Trophoblast cell (in vitro differentiated cells and primary cell): ENCODE measurements at places on chromosomes 13 and 19.
A peak's percentile ranks its signal among the peaks of the same experiment; 100 is the strongest.

GRCh38 chr19:19110410-19111135 lies 27.7 kb downstream of the TMEM161A start:
- H3K27me3 ChIP-seq: no peaks in the 10 kb centered on the region
- H3K4me1 ChIP-seq: peaks cover 3% of the 10 kb centered on the region
- no peaks in the 10 kb centered on the region for H3K36me3 ChIP-seq
- no peak overlapping the region for H3K4me3 ChIP-seq

- DNase-seq: no peak
- peaks cover 13% of the 10 kb centered on the region for H3K4me1 ChIP-seq
- no peak overlapping the region for H3K27ac ChIP-seq
- no peaks in the 10 kb centered on the region for H3K36me3 ChIP-seq
These were observed 712 bp upstream of the PDX1 start for GRCh38 chr13:27918918-27919658.

DNA sequence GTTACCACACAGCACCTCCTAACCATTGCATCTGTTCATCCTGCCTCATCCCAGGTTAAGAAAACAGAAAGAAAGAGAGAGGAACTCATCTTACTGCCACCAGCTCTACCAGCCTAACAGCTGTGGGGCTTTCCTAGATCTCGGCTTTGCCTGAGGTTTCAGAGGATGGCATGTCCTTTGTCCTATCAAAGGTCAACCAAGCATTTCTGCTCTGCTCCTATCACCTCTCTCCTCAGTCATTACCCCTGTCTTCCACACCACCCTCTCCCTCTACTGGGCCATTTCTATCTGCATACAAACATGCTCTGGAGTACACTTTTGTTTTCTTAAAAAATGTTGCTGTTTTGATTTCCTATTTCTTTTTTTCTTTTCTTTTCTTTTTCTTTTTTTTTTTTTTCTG lies 393.3 kb downstream of the IRS2 start:
- H3K4me3 ChIP-seq: peak overlapping the region; percentile 18
- no peaks in the 10 kb centered on the region for H3K36me3 ChIP-seq
- H3K4me1 ChIP-seq: peaks cover 6% of the 10 kb centered on the region
- no peak overlapping the region for H3K27ac ChIP-seq

- DNase-seq: no peak
- H3K4me3 ChIP-seq: no peak overlapping the region
- no peaks in the 10 kb centered on the region for H3K27me3 ChIP-seq
These were observed 213.3 kb downstream of the MZT1 start for GRCh38 chr13:72514146-72514545.

- no peak overlapping the region for H3K27ac ChIP-seq
- no peaks in the 10 kb centered on the region for H3K27me3 ChIP-seq
- no peak for DNase-seq
- H3K4me1 ChIP-seq: no peaks in the 10 kb centered on the region
These were observed 9.5 kb downstream of the C13orf46 start for GRCh38 chr13:113964251-113964995.

DNA sequence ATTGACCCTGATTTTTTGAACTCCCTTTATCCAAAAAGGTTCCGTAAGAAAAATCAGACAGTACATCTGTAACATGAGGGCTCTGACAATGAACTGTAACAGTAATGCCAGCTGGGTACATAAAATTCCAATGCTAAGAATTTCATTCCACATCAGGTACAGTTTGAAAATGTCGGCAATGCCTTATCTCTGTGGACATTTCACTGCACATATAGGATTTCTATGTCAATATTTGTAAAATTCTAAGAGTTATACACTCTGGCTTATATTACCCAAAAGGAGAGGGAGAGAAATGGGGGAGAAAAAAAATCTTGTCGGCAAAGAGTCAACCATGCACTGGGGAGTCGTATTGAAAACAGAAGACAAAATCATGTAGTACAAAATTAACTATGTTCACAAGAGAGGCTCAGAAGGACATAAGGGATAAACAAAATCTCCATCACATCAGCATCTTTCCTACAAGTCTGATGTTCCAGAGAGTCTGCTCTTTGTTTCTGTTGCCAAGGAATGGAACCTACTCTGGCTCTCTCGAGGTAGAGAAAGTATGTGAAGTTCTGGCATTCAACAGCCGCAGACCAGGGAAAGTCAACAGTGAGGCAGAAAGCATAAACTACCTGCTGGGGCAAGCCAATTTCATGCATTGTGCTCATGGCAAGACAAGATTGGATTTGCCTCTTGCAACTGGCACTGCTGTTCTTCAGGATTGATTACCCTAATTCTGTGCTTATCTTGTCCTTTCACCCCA lies 72.4 kb downstream of the STARD13 start:
- H3K27me3 ChIP-seq: no peaks in the 10 kb centered on the region
- H3K36me3 ChIP-seq: no peaks in the 10 kb centered on the region
- H3K4me3 ChIP-seq: no peak overlapping the region
- no peak for DNase-seq
- peaks cover 18% of the 10 kb centered on the region for H3K4me1 ChIP-seq
- H3K27ac ChIP-seq: no peak overlapping the region

DNA sequence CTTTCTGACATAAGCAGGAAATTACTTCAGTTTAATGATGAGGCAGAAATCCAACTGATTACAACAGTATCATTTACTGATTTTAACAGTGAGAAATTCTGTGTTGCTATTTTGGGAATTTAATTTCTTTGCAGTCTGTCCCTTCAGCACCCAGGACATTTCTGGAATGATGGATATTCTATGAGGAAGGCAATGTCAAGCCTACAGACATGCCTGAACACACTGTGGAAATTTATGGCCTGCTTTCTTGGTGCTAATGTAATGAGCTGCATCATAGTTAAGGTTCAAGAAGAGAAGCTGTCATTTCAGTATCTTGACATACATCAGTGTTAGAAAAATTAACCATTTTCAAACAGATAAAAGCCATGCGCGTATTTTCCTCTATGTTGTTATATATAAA lies 87.7 kb downstream of the SLITRK1 start:
- no peak overlapping the region for H3K27ac ChIP-seq
- no peak for DNase-seq
- H3K4me1 ChIP-seq: no peaks in the 10 kb centered on the region
- no peaks in the 10 kb centered on the region for H3K36me3 ChIP-seq
- no peaks in the 10 kb centered on the region for H3K27me3 ChIP-seq

DNA sequence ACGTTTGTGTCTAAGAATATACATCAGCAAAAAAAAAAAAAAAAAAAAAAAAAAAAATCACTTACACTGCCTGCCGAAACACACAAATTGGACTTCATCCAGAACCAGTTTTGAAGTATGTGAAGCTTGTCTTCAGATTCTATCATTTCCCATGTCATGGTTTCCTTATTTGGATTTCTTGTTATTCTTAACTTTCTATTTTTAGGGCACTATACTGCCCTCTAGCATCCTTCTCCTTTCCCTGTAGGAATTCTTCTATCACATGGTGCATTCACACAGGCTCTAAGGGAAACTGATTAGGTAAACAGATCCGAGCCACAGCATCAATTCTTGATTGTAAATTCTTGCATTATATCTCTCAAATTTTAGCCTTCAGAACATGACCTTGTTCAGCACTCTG lies 1507.5 kb downstream of the OLFM4 start:
- H3K27me3 ChIP-seq: no peaks in the 10 kb centered on the region
- H3K4me1 ChIP-seq: no peaks in the 10 kb centered on the region
- no peak overlapping the region for H3K27ac ChIP-seq

DNA sequence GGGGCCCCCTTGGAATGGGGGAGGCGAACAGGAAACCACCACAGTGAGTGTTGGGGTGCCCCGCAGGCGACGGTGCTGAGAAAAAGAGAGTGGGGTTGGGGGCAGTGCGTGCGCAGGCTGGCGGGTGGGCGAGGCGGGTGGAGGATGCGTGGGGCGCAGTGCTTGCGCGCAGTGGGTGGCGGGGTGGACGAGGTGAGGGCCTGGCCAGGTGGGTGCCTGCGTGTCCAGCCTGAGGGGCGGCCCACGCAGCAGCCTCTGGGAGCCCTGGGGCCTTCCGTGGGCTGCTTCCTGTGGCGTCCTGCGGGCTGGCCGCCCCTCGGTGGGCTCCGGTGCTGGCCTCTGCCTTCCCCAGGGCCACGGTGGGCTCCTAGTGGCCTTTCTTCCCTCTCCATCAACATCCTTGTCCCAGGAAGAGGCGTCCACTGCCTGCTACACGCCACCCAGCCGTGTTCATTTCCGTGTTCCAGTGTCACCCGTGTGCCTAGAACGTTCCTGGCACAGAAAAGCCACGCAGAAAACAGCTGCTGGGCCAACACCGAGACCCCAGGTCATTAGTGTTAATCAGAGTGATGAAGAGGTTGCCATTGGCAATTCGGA lies 7.1 kb downstream of the ATP11A start:
- no peaks in the 10 kb centered on the region for H3K36me3 ChIP-seq
- H3K4me1 ChIP-seq: peaks cover 12% of the 10 kb centered on the region
- H3K27me3 ChIP-seq: no peaks in the 10 kb centered on the region
- H3K4me3 ChIP-seq: no peak overlapping the region
- no peak for DNase-seq

- no peak overlapping the region for H3K4me3 ChIP-seq
- no peak for DNase-seq
- no peaks in the 10 kb centered on the region for H3K4me1 ChIP-seq
- H3K27ac ChIP-seq: no peak overlapping the region
- H3K27me3 ChIP-seq: no peaks in the 10 kb centered on the region
- no peaks in the 10 kb centered on the region for H3K36me3 ChIP-seq
These were observed 458.4 kb downstream of the KLF12 start for GRCh38 chr13:73675821-73676220.

- H3K4me3 ChIP-seq: no peak overlapping the region
- no peaks in the 10 kb centered on the region for H3K4me1 ChIP-seq
- H3K27ac ChIP-seq: no peak overlapping the region
- H3K27me3 ChIP-seq: no peaks in the 10 kb centered on the region
- DNase-seq: no peak
These were observed 19.7 kb upstream of the CEACAM3 start for GRCh38 chr19:41776700-41777099.

DNA sequence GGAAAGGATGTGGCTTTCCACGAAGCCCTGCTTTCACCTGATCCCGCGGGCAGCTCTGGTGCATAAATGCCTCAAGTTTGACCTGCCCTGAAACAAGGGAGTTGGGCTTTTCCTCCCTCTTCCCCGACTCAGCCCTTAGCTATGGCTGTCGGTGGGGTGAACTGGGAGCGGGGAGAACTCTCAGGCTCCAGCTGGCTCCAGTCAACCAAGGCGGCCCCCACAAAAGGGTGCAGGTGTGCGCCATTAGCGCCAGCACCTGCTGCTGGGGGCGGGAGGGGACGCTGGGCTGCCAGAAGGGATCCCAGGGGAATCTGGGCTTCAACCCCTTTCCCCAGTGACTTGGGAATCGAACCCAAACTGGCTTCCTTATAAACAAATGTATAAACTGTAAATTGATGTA lies 7.1 kb upstream of the DHRS12 start:
- H3K27me3 ChIP-seq: no peaks in the 10 kb centered on the region
- H3K4me3 ChIP-seq: no peak overlapping the region
- no peak for DNase-seq
- no peak overlapping the region for H3K27ac ChIP-seq
- peaks cover 7% of the 10 kb centered on the region for H3K4me1 ChIP-seq
